ENCODE measurements at places on chromosomes 1 and 21.

- DNase-seq = peak; percentile 57
Observed at GRCh38 chr1:210072129-210072528, 134.1 kb downstream of the SYT14 start.

DNA sequence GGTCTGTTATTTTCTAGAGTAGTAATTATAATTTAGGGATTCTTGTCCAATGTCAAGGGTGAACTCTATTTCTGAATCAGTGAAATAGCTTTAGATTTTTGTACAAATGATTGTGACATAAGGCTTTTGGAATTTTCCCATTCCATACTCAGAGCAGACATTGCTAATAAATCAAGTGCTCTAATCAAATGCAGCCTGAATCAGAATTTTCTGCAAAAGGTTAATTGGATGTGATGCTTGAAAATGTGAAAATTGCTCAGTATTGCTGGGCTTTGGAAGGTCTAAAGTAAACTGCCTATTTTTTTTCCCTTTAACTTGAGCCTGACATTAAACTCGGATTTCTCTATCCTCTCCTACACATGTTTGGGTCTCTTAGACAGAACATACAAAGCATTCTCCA, 23.2 kb downstream of the SGIP1 start:
- peak; percentile 88 for DNase-seq

DNA sequence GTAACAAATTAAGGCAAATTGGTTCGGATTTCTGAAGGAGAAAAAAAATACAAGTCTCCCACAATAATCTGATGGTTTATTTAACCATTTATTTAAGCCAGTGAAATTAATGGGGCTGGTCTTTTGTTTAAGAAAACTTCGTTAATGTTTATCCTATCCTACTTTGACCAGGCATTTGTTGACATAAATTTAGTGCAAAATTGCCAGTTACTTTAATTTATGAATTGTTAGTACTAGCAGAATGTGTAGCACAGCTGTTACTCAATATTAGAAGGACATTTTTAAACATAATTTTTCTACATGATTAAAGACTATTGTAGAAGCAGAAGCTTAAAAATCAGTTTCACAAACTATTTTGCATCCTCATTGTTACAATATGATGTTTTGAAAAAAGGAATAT, 687.6 kb upstream of the PTBP2 start:
- DNase-seq = no peak

- no peak for DNase-seq
Observed at GRCh38 chr1:235054936-235055335, 73.7 kb downstream of the TOMM20 start.

- DNase-seq = no peak
Observed at GRCh38 chr1:244576259-244576892, 76.5 kb upstream of the DESI2 start.

GRCh38 chr1:151535326-151536271, 4.5 kb upstream of the TUFT1 start:
- DNase-seq = peak; percentile 48

GRCh38 chr1:22673486-22674409, 20.7 kb downstream of the C1QB start:
- peak; percentile 59 for DNase-seq

DNA sequence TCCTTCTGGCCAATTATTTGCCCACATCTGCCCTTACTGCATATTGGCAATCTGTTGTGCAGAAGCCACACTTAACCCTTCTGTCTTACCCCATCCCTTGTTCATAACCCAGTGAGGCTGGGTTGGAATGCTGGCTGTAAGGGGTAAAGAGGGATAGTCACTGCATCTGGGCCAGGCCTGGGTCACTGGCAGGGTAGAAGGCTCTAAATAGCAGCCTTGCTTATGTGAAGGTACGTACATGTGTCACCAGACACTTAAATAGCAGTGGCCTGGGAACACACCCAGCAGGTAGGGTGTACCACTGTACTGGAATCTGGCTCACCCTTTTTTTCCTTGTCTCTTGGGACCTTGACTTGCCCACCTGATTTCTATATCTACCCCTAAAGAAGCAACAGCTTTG, 9.9 kb upstream of the TARS2 start:
- DNase-seq = no peak

- DNase-seq = peak; percentile 89
Observed at GRCh38 chr1:68111519-68112436, 61.4 kb upstream of the DIRAS3 start.

- DNase-seq = no peak
Observed at GRCh38 chr1:193011406-193011805, 47.8 kb downstream of the UCHL5 start.

GRCh38 chr1:209937996-209938959, at the start of gene SYT14:
Gene SYT14, plus strand, starts transcription at chr1:209938217. Its CDS starts 48 bp downstream, at chr1:209938265.
- peak; percentile 37 for DNase-seq

DNA sequence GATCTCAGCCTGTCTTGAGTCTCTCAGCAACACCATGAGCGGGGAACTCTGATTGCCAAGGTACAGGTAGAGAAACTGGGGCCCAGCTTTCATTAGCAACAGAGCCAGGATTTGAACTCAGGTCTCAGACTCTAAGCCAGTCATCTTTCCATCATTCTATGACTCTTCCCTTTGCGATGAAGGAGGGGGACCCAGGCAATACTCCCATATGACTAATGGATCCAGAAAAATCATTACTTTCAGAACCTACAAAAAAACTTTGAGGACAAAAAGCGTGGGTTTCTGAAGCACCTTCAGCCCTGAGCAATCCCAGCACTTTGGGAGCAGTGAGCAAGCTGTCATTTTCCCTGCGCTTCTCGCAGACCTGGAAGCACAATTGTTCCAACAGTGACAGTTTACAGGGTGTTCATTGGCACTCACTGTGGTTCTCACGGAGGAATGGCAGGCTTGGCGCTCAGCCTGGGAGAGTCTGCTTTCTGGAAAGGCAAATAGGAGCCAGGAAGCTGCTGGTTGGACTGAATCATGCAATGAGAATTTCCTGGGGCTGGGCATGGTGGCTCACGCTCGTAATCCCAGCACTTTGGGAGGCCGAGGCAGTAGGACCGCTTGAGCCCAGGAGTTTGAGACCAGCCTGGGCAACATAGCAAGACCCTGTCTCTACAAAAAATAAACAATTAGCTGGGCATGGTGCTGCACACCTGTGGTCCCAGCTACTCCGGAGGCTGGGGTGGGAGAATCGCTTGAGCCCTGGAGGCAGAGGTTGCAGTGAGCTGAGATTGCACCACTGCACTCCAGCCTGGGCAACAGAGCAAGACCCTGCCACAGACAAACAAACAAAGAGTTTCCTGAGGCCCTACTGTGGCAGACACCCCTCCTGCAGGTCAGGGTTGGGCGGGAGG, 40.1 kb downstream of the SLC2A7 start:
- DNase-seq = peak; percentile 92

GRCh38 chr1:219340796-219341195, 167.1 kb downstream of the LYPLAL1 start:
- peak; percentile 64 for DNase-seq

DNA sequence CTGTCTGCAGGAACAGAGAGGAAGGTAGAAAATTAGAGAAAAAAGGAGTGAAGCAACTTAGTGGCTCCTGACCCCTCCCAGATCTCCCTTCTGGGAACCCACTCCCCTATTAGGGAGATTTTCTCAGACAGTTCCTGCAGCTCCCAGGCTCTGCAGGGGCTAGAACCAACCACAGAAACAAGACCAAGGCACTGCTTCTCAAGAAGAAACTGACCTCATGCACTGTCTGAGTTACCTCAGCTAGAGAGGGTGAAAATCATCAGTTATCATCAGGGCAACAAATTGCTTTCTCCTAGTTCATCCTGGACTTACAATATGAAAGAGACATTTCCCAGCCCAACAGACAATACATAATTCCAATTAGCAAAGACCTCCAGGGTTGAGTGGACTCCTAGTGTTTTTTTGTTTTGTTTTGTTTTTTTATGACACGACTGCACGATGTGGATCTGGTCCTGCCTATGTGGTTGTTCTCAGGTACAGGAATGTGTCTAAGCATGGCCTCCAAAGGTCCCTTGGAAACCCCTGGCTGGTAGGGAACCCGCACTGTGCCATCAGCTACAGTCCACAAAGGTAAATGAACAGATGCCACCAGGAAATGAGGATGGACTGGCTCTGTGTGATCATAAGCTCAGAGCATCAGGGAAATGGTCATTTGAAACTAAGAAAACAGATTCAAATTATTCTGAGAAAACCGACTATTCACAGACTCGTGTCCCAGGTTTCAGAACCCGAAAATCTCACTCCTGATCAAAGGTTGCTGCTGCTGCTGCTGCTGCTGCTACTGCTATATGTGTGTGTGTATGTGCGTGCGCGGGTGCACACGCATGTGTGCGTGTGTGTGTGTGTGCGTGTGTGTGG, 65.3 kb downstream of the LAMC2 start:
- DNase-seq = no peak

DNA sequence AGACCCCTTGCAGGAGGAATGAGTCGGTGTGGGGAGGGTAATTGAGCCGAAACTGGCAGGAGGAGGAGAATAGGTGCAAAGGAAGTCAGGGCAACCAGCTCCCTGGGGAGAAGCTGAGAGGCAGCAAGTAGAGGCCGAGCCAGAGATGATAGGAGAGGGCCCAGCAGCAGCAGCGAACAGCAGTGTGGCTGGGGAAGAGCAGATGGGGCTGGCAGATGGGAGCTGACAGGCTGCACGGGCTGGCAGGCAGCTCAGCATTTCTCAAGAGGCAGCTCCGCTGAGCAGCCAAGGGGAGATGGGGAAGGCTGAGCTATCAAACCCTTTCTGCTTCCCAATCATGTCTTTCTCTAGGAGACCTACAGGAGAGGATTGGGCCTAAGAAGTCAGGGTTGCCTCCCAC, 158.2 kb downstream of the TRIM33 start:
- DNase-seq = peak; percentile 17

DNA sequence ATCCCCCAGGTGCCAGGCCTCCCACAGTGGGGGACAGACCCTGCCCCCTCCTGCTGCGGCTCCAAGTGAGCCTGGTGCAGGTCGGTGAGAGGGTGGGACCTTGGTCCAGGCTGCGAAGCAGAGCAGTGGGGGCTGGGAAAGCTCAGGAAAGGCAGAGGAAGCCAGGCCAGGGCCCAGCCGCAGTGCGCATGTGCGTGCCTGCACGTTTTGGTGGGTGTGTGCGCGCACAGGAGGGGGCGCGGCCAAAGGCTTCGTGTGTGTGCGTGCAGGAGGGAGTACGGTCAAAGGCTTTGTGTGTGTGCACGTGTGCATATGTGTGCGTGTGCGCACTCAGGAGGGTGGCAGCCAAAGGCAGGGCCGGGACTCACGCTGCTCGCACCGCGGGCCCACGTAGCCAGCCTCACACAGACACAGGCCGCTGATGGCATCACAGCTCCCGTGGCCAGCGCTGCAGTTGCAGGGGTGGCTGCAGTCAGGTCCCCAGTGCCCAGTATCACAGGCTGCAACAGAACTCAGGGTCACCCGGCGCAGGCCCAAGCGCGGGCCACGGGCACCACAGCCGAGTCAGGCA, 45.9 kb downstream of the ARHGEF16 start:
- no peak for DNase-seq

GRCh38 chr1:214573386-214574318, 22.2 kb upstream of the PTPN14 start:
- peak; percentile 49 for DNase-seq

DNA sequence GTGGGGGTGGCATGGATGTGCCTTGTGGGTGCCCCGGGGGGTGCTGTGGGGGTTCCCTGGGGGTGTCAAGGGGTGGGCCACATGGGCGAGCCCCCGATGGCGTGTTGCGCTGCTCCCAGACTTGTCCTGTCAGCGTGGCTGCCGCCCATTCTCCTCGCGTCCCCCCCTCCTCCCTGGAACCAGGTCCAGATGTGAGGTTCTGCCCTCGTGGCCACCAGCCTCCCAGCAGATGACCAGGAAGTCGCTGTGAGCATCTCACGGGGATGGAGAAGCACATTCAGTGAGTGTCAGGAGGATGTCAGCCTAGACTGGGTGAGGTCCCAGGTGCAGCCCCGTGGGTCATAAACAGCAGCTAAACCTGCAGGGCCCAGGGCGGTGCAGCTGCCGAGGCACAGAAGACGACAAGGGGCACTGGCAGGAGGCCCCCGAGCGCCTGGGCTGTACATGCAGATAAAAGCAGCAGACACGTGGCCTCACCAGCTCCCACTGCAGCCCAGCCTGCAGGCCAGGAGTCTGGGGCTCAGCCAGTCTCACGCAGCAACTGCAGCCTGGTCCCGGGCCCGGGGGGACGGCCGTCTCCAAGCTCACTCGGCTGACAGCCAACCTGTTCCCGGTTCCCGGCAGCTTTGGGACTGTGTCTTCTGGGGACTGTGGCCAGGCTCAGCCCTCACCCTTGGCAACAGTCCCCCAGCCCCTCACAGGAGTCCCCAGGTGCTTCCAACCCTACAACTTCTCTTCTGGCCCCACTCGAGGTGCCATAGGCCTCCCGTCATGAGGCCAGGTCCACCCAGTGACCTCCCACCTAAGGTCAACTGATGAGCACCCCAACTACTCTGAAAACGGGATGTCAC, 17.5 kb upstream of the COL6A2 start:
- DNase-seq = peak; percentile 62

- no peak for DNase-seq
Observed at GRCh38 chr1:21322681-21323016, 32.4 kb upstream of the ECE1 start.

GRCh38 chr1:117602862-117603261, 3.0 kb upstream of the TENT5C start:
- DNase-seq = no peak

DNA sequence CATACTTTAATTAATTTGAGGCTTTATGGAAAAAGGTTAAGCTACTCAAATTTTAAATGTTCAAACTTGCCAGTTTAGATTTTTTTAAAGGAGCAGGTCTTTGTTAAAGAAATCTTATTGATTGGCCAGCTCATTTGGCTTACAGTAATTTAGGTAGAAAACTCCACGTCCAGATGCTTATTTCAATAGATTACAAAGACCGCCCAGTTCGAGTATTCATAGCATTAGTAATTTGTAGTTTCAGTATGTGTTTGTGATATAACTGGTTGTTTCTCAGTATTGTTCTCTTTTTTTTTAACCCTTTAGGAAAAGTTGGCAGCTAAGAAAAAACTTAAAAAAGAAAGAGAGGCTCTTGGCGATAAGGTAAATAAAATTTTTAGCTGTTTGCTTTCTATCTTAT, 1.6 kb downstream of the RPF1 start:
- DNase-seq = no peak

GRCh38 chr1:64195081-64195395, 8.4 kb upstream of the UBE2U start:
- DNase-seq = peak; percentile 63

- no peak for DNase-seq
Observed at GRCh38 chr1:2431103-2431502, 18.7 kb upstream of the PEX10 start.

- DNase-seq = no peak
Observed at GRCh38 chr1:57832612-57833011, 408.8 kb upstream of the DAB1 start.

DNA sequence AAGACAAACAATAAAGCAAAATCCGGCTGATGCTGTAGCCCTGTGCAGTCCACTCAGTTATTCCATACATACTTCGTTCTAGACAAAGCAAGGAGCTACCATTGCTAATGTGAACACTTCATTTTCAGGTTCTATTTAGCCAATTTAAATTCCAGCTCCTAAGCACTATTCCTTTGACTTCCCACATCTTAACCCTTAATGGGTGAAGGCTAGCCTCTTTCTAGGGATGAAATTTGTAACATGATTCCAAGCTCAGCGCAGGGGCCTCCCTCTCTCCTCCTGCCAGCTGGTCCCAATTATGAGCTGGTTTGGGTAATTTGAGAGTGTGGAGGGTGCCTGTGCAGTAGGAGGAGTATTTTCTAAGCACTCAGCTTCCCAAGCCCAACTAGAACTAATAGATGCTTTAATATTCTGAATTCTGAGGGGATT, 53.9 kb upstream of the PTGFRN start:
- peak; percentile 94 for DNase-seq

- DNase-seq = no peak
Observed at GRCh38 chr1:234040446-234041317, 136.2 kb downstream of the SLC35F3 start.
